ENCODE measurements at places on chromosomes 12 and 14. TPM values are rescaled to one million over a fixed set of nuclear protein-coding genes. Genes with fewer than 3 reads are reported as not detected.

DNA sequence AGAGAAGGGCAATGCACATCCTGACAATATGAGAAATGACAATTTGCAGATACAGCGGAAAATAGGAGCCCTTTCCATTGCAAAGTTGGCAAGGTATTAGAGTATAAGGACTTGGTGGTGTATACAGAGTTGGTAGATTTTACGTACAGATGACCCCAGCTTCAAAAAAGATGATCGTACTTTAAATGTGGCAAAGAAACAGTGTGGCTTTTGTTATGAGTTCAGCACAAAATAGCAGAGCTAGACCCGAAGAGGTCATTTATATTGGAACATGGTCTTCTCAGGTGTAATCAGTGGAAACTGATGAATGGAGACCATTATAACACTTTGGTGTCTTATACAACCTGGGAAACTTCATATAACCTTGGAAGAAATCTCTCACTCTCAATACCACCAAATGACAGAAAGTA is 2.3 kb downstream of the CLEC2B start:
- H3K4me3 ChIP-seq: peak overlapping the region; percentile 85
- no peaks in the 10 kb centered on the region for H3K27me3 ChIP-seq
- peaks cover 40% of the 10 kb centered on the region for H3K4me1 ChIP-seq

GRCh38 chr14:104274806-104275205 is 136.4 kb downstream of the KIF26A start:
- no peak overlapping the region for H3K4me3 ChIP-seq
- DNase-seq: no peak
- H3K27ac ChIP-seq: no peak overlapping the region
- no peaks in the 10 kb centered on the region for H3K4me1 ChIP-seq

GRCh38 chr12:63870838-63871237 is 26.3 kb downstream of the SRGAP1 start:
- no peak for DNase-seq
- no peaks in the 10 kb centered on the region for H3K36me3 ChIP-seq
- H3K27ac ChIP-seq: no peak overlapping the region
- peaks cover 6% of the 10 kb centered on the region for H3K27me3 ChIP-seq

GRCh38 chr14:79443602-79444001 is 767.7 kb downstream of the DIO2 start:
- DNase-seq: no peak
- H3K4me3 ChIP-seq: no peak overlapping the region
- H3K4me1 ChIP-seq: no peaks in the 10 kb centered on the region
- no peaks in the 10 kb centered on the region for H3K36me3 ChIP-seq
- no peak overlapping the region for H3K27ac ChIP-seq

Gene C12orf50
- not detected for total RNA-seq

- no peaks in the 10 kb centered on the region for H3K27me3 ChIP-seq
- H3K4me1 ChIP-seq: peaks cover 5% of the 10 kb centered on the region
- H3K27ac ChIP-seq: no peak overlapping the region
- DNase-seq: no peak
- H3K36me3 ChIP-seq: no peaks in the 10 kb centered on the region
These were observed 83.0 kb upstream of the FZD10 start for GRCh38 chr12:130079279-130079678.

- peaks cover 44% of the 10 kb centered on the region for H3K4me1 ChIP-seq
- H3K36me3 ChIP-seq: no peaks in the 10 kb centered on the region
- peak overlapping the region; percentile 78 for H3K27ac ChIP-seq
- peaks cover 3% of the 10 kb centered on the region for H3K27me3 ChIP-seq
These were observed 20.1 kb upstream of the LDHB start for GRCh38 chr12:21677622-21678277.

GRCh38 chr12:10374624-10375018 is 15.2 kb downstream of the KLRK1 start:
- no peak overlapping the region for H3K4me3 ChIP-seq
- no peak for DNase-seq
- no peaks in the 10 kb centered on the region for H3K36me3 ChIP-seq
- no peaks in the 10 kb centered on the region for H3K27me3 ChIP-seq
- H3K4me1 ChIP-seq: peaks cover 11% of the 10 kb centered on the region
- no peak overlapping the region for H3K27ac ChIP-seq

DNA sequence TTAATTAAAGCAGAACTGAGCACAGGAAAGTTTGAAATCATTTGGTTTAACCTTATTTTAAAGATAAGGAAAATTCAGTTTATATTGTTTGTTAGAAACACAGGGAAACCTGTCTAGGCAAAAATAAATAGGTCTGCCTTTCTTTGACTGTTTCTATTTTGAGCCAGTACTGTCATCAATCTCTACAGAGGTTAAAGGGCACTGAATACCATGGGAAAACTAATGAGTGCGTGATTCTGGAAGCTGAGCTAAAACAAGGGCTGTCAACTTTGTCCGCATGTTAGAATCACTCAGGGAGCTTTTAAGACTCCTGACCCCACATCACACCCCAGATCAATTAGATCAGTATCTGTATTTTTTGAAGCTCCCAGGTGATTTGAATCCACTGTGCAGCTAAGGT is 38.8 kb downstream of the NOPCHAP1 start:
- H3K36me3 ChIP-seq: no peaks in the 10 kb centered on the region
- no peak overlapping the region for H3K27ac ChIP-seq
- no peak overlapping the region for H3K4me3 ChIP-seq

Gene SYNDIG1L
- not detected for total RNA-seq

DNA sequence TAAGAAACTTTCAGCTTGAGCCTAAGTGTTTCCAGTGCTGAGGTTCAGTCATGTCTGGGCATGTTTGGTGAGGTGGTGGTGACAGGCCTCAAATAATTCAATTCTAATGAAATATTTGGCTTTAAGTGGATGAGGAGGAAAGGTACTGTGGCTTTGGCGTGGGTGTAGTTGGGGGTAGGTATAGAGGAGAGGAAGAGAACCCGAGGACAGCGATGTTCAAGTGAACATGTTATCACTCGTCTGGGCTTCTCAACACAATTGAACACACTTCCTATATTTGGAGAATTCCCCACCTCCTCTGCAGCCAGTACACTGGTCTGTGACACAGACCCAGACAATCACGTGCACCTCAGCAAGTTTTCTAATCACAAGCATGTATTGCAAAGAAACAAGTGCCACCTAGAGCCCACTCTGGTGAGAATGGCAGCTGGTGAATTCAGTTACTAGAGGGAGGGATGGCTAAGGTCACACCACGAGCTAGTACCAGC is 53.0 kb downstream of the IFNG-AS1 start:
- no peak for DNase-seq
- no peak overlapping the region for H3K27ac ChIP-seq
- H3K4me3 ChIP-seq: no peak overlapping the region
- peaks cover 2% of the 10 kb centered on the region for H3K36me3 ChIP-seq
- peaks cover 3% of the 10 kb centered on the region for H3K27me3 ChIP-seq
- H3K4me1 ChIP-seq: peaks cover 19% of the 10 kb centered on the region

DNA sequence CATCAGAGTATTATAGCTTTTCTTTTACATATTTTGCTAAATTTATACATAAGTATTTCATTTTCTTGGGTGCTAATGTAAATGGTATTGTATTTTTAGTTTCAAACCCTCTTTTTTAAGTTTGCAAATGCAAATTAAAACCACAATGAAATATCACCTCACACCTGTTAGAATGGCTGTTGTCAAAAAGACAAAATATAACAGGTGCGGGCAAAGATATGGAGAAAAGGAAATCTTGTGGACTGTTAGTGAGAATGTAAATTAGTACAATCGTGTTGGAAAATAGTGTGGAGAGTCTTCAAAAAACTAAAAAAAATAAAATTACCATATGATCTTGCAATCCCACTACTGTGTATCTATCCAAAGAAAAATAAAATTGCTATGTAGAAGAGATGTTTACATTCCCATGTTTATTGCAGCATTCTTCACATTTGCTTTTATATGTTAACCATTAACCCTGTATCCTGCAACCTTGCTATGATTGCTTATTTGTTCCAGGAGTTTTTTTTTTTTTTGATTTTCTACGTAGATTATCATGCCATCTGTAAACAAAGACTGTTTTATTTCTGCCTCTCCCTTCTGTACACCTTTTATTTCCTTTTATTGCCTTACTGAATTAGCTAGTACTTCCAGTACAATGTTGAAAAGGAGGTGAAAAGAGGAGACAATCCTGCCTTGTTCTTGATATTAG is 405.4 kb upstream of the MIS18BP1 start:
- no peak overlapping the region for H3K27ac ChIP-seq
- DNase-seq: no peak

DNA sequence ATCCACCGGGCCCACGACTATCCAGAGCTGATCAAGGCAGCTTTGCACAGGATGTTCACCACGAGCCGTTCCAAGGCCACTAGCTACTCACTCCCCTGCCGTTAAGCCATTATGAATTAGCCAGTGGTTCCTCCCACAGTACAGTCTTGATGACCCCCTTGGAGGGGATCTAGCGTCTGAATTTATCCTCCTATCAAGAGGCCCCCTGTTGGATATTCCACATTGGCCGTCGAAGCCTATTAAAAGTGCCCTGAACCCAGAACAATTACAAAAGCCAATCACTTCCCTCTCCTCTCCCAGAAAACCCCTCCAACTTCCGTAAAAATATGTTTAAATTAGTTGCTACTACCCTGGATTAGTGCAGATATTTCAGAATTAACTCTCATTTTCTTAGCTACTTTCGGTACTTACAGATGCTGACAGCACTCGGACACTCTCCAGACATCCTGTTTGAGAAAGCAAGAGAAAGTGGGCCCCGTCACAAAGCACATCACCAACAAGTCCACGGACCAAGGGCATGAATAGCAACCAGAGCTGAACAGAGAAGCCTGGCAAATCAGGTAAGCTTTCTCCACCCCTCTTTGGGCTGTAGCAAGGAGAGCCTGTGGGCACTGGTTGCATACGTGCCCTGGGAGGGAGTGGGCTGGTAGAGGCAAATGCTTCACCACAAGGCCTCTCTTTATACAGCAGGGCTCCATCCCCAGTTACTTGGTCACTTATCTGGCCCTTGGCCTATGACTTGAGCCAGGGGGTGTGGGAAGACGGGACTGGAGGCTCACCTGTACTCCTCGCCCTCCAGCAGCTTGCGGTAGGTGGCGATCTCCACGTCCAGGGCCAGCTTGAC is 5.3 kb downstream of the KRT3 start:
- H3K27ac ChIP-seq: no peak overlapping the region
- no peak overlapping the region for H3K4me3 ChIP-seq
- peaks cover 30% of the 10 kb centered on the region for H3K27me3 ChIP-seq
- no peak for DNase-seq

- H3K36me3 ChIP-seq: no peaks in the 10 kb centered on the region
- peaks cover 4% of the 10 kb centered on the region for H3K4me1 ChIP-seq
- no peak for DNase-seq
- H3K27ac ChIP-seq: no peak overlapping the region
- H3K27me3 ChIP-seq: peaks cover 2% of the 10 kb centered on the region
- H3K4me3 ChIP-seq: no peak overlapping the region
These were observed 60.9 kb downstream of the EMP1 start for GRCh38 chr12:13257356-13257875.

Gene ACOT6
- not detected for total RNA-seq

Gene MFAP5
- total RNA-seq: not detected

DNA sequence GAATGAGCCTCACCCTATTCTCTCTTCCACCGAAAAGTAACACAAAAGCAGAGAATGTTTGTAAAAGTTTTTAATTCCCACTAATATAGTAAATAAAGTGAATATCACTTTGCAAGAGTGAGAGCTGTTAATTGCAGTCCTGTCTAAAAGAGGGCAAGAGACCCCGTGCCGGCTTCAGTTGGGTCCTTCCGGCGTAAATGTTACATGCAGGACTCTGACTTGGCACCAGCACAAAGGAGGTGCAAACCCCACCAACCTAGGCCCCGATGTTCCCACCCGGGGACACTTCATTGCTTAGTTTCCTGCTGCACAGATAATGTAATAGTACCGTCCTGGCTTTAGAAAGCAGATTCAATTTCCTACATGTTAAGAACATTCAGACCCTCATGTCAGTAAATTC is 66.0 kb upstream of the DYNC1H1 start:
- no peak overlapping the region for H3K27ac ChIP-seq
- no peaks in the 10 kb centered on the region for H3K27me3 ChIP-seq
- no peak overlapping the region for H3K4me3 ChIP-seq
- H3K36me3 ChIP-seq: peaks cover 76% of the 10 kb centered on the region
- DNase-seq: no peak

Data from activated CD4-positive, alpha-beta T cell treated with anti-CD3 and anti-CD28 coated beads, Interleukin-2, amount 10 ng/mL, durations not matched to agents 7 days and 5 days (primary cell).